ENCODE measurements at places on chromosomes 3 and 15. TPM values are rescaled to one million over a fixed set of nuclear protein-coding genes. Genes with fewer than 3 reads are reported as not detected.

Gene CCDC80
- total RNA-seq = 6.0 TPM

Gene GOLGA8J
- total RNA-seq = not detected

Gene MESP1
- 1.1 TPM for total RNA-seq

Gene ZNF660
- 0.49 TPM for total RNA-seq

Gene ZNF502
- total RNA-seq = 3.0 TPM

Gene ROPN1
- not detected for total RNA-seq

Gene PRSS50
- not detected for total RNA-seq

Gene CFAP20DC
- total RNA-seq = 3.3 TPM

Gene CCR4
- 2.3 TPM for total RNA-seq

Gene PLCB2
- total RNA-seq = 2.2 TPM

Gene SERINC4
- total RNA-seq = 0.05 TPM

All from mammary microvascular endothelial cell (primary cell).